Ascending aorta (tissue), 2 donors: ENCODE measurements at places on chromosomes 16 and 17.

- DNase-seq: peak; percentile 39
Measured at GRCh38 chr17:16878084-16878483, 93.8 kb downstream of the TNFRSF13B start.

- no peak for DNase-seq
Measured at GRCh38 chr16:74716355-74716754, 15.7 kb upstream of the MLKL start.

- DNase-seq: no peak
Measured at GRCh38 chr17:11625878-11626277, 27.6 kb downstream of the DNAH9 start.

DNA sequence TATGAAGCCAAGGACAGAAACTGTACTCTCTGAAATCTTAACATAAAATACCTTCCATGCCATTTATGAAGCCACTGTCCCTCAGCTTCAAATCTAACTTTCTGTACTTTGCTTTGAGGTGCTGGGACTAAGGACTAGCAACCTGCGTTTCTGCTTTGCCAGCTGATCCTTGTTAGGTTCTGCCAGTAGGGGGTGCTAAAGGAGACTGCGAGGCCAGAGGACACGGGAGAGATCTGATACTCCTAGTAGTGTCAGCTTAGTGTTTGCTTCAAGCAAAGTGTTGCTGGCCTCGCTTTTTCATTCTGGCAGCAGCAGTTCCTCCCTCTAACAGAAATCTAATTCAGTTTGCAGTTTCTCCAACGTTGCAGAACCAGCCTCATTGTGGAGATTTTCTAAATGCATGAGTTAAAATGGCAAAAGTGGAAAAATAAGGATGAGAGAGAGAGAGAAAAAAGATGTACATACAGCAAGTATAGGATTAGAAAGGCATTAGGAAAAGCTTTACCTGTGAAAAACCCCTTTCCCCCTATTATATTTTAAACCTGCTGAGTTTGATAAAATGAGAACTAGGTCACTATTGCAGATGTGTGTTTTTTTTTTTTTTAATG is 297.5 kb downstream of the CA10 start:
- DNase-seq: no peak

DNA sequence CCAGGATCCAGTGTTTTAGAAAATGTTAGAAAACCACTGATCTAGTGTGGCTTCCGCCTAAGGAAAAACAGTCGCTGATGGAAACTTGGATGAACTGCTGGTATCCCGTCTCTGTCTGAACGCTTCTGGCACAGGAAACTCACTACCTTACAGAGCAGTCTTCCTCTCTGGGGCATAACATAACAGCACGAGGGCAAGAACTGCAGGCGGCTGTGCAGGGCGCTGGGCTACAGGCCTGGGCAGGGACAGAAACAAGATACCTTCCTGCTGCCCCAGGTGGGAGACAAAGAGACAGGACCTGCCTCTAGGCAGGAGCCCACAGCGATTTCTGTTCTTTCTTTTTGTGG is 10.5 kb downstream of the MXRA7 start:
- DNase-seq: no peak

DNA sequence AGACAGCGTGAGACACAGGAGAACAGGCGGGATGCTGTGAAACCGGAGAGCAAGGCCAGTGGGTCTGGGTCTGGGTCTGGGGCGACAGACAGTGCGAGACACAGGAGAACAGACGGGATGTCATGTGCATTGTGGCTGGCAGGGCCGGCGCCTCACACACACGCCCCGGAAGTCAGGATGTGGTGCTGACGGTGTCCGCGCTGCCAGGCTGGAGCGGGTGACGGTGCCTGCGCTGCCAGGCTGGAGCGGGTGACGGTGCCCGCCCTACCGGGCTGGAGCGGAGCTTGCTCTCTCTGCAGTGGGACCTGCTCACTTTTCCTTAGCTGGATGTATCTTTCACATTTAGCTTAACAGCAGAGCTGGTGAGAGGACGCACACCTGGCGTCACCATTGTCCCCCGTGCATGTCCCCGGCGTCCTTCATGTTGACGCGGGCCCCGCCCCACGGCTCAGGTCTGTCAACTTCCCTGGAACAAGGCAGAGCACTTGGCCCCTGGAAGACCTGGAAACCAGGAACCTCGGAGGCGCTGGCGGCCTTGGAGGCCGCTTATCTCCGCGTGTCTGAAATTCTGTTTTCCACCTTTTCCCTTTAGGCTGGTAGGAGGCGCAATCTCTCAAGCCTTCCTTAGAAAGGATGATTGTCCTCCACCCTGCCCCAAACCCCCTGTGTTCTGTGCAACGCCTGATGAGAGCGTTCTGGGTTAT is 43.0 kb upstream of the ZNF750 start:
- DNase-seq: peak; percentile 33

- DNase-seq: no peak
Measured at GRCh38 chr17:27553019-27553511, 77.9 kb upstream of the LGALS9 start.

DNA sequence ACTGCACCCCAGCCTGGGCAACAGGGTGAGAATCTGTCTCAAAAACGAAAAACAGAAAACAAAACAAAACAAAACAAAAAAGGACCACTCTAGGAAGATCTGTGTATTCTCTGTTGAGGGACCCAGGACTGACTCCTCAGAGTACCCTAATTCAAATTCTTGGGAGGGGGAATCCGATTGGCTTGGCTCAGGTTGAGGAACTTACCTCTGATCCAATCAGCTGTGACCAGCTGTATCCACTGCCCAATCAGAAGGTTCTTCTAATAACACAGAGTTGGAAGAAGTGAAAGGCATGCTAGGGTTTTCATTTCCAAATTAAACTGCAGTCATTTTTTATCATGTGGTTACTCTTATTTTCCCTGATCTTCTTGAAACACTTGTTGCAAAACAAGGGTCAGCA is 105.9 kb upstream of the CACNG3 start:
- DNase-seq: no peak

GRCh38 chr16:71441348-71442050 is 355 bp downstream of the TLE7 start:
- no peak for DNase-seq

- DNase-seq: peak; percentile 65
Measured at GRCh38 chr17:38871247-38872015, 1.6 kb downstream of the LASP1 start.

DNA sequence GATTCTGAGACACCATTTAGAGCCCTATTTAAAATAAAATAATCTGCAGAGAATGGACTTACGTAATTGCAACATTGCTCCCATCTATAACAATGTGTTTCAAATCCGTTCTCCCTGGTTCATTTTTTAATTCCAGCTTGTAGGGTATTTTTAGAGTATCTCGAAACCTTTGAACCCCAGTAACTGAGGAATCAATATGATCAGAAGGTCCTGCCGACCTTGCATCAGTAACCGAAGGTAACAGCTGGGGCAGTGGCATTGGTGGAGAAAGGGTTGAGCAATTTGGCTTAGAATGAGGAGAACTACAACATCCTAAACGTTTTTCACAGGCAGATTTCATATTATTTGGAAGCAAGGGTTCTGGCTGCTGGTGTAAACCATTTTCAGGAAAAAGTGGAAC is 49.3 kb downstream of the N4BP1 start:
- no peak for DNase-seq

GRCh38 chr17:75902406-75902805 is 2.3 kb downstream of the MRPL38 start:
- DNase-seq: no peak

GRCh38 chr17:82287013-82287867 is 13.7 kb upstream of the CSNK1D start:
- DNase-seq: no peak

- no peak for DNase-seq
Measured at GRCh38 chr17:4175921-4176807, 33.2 kb downstream of the CYB5D2 start.

GRCh38 chr16:10968498-10968897 is 24.1 kb downstream of the CLEC16A start:
- no peak for DNase-seq

GRCh38 chr17:57528058-57528451 is 217.0 kb downstream of the CCDC182 start:
- no peak for DNase-seq

GRCh38 chr16:83113317-83113716 is 486.5 kb downstream of the CDH13 start:
- DNase-seq: no peak

DNA sequence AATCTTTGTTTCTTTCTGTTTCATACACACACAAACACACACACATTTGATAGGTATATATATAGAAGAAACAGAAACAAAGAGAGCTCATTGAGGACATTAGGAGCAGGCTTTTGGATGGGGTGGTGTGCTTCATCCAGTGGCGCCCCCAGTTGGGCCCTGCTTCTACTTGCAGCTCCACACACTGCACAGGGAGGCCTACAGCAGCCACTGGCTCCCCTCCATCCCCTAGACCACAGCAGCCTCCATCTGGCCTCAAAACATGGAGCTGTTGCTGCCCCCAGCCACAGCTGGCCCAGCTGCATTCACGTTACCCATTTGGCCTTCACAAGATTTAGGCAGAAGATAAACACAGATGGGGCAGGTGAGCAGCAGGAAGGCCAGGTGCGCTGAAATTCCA is 33.1 kb upstream of the NF1 start:
- DNase-seq: no peak

DNA sequence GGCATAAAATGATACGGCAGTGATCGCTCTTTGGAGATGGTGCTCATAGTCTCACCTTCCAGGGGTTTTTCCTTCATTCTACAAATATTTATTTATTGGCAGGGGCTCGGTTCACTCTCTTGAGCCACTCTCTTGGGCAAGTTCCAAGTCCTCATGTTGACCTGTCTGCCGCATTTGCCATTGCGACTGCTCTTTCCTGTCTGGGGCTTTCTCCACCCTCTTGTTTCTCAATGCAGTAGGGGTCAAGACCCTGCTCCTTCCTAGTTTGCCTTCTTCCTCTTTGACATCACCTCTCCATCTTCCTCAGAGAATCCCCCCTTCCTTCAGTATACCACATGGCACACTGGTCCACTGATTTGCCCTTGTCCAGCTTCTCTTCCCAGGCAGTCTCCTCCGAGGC is 21.9 kb upstream of the LRRC75A start:
- no peak for DNase-seq

DNA sequence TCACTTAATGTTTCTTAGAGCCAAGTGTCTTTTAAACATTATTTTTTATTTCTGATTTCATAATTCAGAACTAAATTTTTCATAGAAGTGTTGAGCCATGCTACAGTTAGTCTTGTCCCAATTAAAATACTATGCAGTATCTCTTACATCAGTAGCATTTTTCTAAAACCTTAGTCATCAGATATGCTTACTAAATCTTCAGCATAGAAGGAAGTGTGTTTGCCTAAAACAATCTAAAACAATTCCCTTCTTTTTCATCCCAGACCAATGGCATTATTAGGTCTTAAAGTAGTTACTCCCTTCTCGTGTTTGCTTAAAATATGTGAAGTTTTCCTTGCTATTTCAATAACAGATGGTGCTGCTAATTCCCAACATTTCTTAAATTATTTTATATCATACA is 13.6 kb upstream of the BCAS3 start:
- DNase-seq: no peak

DNA sequence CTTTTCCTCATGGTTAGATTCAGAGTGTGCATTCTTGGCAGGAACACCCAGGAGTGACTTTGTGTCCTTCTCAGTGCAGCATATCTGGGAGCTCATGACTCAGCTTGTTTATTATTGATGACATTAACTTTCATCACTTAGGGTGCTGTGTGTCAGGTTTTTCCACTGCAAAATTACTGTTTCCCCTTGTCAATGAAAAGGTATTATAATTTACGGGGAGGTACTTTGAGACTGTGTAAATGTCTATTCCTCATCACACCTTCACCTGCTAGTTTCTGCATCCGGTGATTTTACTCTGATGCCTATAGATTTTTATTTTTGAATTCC is 50.5 kb downstream of the WWP2 start:
- no peak for DNase-seq

DNA sequence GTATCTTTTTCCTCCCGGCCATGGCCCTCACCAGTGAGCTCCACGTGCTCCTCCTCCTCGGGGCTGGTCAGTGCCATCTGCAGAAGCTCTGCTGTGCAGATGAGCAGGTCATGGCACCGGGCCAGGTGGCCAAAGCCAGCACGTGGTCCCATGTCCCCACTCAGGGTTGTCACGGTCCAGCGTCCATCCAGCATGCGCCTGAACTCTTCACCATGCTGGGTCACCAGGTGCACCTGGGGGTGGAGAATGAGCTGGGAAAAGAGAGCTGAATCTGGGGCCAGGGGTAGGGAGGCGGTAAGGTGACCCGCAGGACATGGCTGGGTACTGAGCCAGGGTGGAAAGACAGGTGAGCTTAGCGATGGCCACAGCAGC is 1.3 kb downstream of the DHX58 start:
- no peak for DNase-seq

- no peak for DNase-seq
Measured at GRCh38 chr17:21396237-21396636, 20.1 kb downstream of the KCNJ12 start.

- no peak for DNase-seq
Measured at GRCh38 chr17:57949649-57950048, 5.6 kb downstream of the CUEDC1 start.

DNA sequence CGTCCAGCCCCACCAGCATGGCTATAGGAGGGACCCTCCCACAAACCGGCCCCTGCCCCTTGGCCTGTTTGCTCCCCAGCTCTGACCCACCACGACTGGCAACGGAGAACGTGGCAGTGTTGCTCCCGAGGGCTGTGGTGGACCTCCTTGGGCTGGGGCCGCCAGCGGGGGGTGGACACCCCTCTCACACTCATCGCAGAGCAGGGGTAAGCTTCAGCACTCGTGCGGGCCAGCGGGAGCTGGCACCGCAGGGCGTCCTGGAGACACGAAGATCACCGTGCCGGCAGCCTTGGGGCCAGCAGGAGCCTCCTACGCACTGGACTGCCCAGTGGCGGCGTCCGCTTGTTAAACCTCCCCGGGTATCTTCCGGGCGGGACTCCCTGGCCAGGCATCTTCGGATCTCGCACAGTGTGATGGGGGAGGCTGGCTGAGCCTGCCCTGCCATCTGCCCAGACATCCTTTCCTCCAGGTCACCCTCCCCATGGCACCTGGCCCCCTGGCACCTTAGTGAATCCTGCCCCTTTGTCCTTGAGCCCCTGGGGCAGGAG is 53.5 kb downstream of the ABR start:
- no peak for DNase-seq

GRCh38 chr17:74796866-74797265 is 20.7 kb upstream of the NAT9 start:
- DNase-seq: no peak

GRCh38 chr16:19857593-19858339 is 26.9 kb downstream of the GPRC5B start:
- DNase-seq: no peak
